Fibroblast of the conjunctiva (primary cell): ENCODE measurements at places on chromosomes 3 and 15.

DNA sequence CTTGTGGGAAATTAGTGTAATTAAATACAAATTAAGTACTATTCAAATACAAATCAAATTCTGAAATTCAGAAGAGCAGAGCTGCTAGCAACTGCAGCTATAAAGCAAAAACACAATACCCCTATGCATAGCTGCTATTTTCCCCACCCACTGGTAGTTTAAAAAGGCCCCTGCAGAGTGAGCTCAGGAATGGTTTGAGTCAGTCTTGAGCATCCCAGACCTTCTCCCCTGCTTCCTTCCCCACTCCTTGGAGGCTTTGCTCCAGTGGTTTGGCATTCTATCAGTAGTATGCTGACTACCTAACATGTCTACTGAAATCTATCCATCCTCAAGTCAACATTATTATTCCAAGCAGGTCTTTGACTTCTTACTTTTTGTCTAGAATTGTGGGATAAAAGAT, 53.0 kb downstream of the EFHB start:
- no peak for DNase-seq

GRCh38 chr3:172905451-172905850, 154.9 kb downstream of the ECT2 start:
- no peak for DNase-seq

DNA sequence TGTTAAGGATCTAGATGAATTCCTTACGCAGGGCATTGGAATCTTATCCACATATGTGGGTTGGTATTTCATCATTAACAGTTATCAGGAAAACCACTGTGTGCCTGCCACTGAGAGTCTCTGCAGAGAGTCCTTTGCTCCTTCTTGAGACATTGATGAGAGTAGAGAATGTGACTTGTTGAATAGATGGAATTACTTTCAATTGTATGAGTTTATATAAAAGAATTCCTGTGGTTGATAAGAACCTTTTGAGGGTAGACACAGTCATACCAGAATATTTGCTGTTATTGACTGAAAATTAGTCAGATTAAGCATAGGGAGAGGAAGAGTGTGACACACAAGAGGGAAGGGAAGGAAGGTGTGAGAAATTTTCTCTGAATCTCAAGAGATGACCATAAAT, 30.8 kb downstream of the ARHGEF26 start:
- DNase-seq: no peak

- peak; percentile 84 for DNase-seq
Observed at GRCh38 chr3:64187065-64187959, 38.0 kb downstream of the PRICKLE2 start.

DNA sequence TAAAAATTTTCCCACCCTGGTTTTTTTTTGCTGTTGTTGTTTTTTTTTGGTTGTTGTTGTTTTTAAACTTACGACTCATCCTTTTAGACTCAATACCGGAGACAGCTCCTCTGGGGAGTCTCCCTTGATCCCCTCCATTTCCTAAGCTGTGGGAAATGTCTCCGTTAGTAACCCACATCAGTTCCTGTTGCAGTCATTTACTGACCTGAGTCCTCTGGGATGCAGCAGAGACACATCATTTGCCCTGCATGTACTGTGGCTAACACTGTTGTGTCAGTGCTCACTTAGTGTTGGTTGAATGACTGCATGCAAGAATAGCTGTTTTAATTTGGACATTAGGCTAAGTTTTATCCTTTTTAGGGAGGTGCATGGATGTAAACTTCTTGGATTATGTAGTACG, 83.8 kb downstream of the MBNL1 start:
- DNase-seq: no peak

DNA sequence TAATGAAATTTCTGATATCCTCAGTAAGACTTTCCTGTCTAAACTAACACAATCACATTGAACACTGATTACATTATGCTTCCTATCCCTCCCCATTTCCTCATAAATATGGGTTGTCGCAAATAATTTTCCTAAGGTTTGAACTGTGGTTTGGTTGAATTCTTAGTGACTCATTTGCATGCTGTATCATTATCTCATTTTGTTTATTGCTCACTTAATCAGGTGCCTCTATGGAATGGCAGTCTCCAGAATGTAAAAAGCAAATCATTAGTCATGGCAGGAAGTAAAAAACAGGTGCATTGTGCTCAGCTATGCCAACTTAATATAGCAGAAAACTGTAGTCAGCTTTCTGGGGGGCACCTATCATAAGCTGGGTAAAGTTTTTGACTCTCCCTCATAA, 216.0 kb upstream of the ZBTB20 start:
- DNase-seq: no peak

DNA sequence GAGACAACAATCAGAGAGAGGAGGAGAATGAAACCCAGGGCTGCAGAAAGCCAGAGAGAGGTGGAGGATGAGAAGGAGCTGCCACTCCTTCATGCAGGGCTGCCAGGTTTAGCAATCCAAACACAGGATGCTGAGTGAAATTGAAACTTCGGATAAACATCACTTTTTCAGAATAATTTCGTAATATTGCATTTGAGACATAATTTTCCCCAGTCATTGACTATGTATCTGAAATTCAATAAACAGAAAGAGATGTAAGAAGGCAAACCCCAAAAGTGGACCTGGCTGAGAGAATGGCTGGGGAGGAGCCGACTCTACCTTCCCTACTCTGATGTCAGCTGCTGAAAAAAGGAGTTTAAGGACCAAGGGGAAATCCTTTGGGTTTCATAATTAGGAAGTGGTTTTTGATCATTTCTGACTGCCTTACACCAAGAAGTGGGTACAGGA, 33.8 kb downstream of the SLC9A9 start:
- DNase-seq: no peak
